ENCODE measurements at places on chromosomes 1 and 21.

GRCh38 chr1:63411066-63411465, 43.6 kb downstream of the ALG6 start:
- no peak for DNase-seq

- peak; percentile 20 for DNase-seq
Measured at GRCh38 chr1:119870917-119871596, 25.3 kb downstream of the ADAM30 start.

DNA sequence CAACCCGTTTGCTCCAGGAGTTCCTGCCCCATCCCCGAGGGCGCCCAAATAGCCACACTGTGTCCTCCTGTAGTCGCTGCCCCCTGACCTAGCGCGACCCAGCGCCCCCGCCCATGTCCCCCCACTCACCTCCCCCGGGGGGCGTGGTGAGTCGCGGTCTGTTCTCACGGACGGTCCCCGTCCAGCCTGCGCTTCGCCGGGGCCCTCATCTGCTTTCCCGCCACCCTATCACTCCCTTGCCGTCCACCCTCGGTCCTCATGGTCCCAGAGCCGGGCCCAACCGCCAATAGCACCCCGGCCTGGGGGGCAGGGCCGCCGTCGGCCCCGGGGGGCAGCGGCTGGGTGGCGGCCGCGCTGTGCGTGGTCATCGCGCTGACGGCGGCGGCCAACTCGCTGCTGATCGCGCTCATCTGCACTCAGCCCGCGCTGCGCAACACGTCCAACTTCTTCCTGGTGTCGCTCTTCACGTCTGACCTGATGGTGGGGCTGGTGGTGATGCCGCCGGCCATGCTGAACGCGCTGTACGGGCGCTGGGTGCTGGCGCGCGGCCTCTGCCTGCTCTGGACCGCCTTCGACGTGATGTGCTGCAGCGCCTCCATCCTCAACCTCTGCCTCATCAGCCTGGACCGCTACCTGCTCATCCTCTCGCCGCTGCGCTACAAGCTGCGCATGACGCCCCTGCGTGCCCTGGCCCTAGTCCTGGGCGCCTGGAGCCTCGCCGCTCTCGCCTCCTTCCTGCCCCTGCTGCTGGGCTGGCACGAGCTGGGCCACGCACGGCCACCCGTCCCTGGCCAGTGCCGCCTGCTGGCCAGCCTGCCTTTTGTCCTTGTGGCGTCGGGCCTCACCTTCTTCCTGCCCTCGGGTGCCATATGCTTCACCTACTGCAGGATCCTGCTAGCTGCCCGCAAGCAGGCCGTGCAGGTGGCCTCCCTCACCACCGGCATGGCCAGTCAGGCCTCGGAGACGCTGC, 1.1 kb downstream of the HTR6 start:
- DNase-seq, result no peak

DNA sequence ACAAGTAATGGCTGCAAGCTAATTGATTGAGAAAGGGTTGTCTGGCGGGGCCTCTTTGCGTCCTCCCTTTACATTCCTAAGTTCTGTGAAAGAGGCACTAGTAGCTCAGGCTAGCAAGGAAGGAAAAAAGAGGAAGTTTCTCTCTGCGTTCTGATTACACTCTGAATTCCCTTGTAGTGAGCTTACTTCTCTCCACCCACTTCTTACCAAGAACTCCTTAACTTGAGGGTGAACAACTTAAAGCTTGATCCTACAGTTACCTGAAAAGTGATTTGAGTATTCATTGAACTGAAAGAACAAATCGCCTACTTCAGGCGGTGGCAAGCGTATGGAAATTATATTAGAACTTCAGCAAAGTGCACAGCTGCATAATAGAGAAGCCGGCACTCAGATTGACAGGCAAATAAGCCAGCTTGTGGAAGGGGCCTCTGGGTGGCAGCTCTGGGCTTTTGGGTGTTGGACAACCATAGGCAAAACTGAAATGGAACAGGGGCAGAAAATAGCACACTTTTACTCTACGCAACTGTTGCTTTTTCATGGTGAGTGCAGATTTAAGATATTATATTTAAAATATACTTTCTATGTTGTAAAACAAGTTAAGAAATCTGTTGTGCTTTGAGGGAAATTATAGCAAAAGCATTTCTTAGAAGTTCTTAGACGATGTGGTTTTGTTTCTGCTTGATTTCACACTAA, 464.5 kb downstream of the USP25 start:
- no peak for DNase-seq

DNA sequence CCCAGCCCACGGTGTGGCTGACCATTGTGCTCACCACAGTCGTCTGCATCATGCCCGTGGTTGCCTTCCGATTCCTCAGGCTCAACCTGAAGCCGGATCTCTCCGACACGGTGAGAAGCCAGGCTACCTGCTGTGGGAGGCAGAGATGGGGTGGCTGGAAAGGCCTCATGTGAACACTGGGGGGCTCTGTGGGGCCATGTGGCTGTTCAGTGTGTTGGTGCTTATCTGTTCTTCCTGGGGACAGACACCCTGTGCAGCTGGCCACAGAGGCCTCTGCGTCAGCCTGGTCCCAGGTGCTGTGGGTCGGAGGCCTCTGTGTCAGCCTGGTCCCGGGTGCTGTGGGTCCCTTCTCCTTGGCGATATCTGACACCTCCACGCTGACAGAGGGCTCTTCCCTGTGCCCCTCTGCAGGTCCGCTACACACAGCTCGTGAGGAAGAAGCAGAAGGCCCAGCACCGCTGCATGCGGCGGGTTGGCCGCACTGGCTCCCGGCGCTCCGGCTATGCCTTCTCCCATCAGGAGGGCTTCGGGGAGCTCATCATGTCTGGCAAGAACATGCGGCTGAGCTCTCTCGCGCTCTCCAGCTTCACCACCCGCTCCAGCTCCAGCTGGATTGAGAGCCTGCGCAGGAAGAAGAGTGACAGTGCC, 23.2 kb downstream of the ATP8B2 start:
- DNase-seq, result no peak

DNA sequence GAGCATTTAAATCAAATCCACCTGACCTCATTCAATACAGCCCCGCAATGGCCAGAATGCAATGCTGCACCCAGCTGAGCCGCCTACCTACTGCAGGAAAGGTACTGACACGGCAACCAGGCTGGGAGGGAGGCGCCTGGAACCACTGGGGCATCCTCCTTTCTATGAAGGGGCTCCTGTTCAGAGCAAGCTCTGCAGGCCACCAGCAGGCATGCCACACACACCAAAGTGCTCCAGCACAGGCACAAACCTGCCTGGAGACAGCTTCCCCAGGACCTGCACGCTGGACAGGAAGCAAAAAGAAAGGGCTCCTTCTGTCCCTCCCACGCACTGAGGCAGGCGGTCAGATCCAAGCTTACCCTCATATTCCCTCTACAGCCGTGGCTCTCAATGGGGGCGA, 21.2 kb downstream of the CTNNBIP1 start:
- no peak for DNase-seq

- no peak for DNase-seq
Measured at GRCh38 chr1:14113841-14114567, 414.0 kb downstream of the PRDM2 start.

GRCh38 chr1:207847116-207847515, 63.8 kb downstream of the CD34 start:
- no peak for DNase-seq

- no peak for DNase-seq
Measured at GRCh38 chr1:54996869-54997710, 1.6 kb upstream of the BSND start.

DNA sequence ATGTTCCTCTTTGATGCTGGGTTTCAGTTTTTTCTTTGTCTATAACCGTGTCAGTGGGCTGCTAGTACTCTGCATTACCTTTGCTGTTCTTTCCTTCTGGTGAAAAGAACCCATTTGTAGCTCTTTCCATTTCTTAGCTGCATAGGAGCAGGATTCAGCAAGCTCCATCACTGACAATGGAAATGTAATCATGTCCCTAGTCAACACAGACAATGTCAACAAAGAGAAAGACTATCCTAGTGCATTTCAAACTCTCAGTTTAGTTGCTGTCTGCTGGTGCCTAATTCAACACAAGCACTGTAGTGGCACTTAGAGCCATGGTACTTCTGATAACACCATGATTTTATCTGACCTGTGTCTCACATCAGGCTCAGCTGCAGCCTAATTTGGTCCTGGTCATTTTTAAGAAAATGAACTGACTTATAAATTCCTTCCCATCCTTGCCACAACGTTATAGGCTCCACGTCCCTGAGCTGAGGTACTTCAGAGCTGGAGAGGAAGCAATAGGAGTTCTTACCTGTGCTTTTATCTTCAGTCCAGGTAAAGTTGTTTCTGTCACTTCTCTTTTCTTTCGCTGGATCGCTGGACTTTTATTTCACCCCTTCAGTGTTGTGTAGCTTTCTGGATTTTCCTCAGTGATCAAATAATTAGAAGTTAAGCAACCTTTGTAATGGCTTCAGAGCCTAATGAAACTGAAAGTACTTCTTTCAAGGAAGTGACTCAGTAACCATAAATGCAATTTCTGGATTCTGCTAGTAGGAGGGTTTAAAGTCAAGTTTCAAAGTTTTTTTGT, at the start of gene GBP3:
Gene GBP3 (minus strand): TSS at position 700 of the 793 bp plus-strand sequence. CDS start 2,145 bp downstream, outside the sequence.
- no peak for DNase-seq

GRCh38 chr21:16307256-16307655, 577.5 kb downstream of the USP25 start:
- DNase-seq, result no peak

- DNase-seq, result no peak
Measured at GRCh38 chr1:11720525-11720924, 15.4 kb upstream of the AGTRAP start.

GRCh38 chr1:100767176-100767890, 47.8 kb downstream of the VCAM1 start:
- DNase-seq, result no peak

DNA sequence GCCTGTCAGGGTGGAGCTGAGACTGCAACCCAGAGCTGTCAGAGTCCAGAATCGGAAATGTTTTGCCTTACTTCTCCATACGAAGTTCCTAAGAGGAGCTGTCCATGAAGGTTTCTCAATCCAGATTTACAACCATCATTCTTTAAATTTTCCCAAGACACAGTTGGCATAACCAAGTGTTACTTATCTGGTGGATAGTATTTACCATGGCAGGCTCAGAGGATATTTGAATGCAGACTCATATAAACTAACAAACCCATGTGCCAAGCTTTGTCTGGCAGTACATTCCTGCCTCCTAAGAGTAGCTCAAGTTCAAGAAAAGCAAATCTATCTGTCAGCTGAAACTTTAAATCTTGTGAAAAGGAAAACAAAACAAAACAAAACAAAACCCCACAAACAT, 267.9 kb downstream of the ZNF326 start:
- DNase-seq, result no peak

DNA sequence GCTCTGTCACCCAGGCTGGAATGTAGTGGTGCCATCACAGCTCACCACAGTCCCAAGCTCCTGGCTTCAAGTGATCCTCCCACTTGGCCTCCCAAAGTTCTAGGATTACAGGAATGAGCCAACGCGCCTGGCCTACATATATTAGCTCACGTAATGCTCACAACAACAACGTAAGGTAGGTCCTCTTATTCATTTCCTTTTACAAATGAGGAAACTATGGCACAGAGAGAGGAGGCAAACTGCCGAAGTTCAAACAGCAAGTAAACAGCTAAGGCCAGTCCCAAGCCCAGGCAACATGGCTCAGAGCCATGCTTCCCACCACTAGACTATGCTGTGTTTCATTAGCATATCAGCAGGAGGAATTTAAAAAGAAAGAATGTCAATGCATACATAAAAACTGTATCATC, 284.4 kb downstream of the VAV3 start:
- DNase-seq, result no peak

DNA sequence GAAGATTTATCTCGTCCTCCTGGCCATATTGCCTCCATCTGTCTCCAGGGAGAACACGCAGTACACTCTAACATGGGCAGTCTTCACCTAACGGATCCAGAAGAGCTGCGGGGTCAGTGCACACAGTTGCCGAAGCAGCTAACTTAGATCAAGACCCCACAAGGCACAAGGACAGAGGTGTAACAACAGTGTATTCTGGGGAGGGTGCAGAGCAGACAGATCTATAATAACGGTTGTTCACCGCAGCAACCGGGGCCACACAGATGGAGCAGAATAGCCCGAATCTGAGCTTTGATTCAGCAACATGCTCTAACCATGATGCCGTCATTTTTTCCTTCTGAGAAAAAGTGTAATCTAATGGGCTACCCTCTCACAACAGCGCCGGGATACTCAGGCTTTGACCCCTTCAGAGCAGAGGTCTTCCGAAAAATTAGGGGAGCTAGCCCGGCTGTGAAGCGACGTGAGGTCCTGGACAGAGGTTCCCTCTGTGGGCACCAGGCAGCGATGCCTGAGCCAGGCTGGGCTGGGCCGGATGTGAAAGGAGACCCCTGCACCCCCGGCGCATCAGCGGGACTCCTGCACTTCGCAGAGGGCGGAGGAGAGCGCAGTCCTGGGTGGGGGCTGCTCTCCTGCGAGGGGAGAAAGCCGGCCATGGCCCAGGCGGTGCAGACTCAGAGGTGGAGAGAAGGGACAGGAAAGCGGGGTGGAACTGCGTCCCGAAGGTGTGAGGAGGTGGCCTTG, 57.5 kb downstream of the BCL9 start:
- peak; percentile 17 for DNase-seq

DNA sequence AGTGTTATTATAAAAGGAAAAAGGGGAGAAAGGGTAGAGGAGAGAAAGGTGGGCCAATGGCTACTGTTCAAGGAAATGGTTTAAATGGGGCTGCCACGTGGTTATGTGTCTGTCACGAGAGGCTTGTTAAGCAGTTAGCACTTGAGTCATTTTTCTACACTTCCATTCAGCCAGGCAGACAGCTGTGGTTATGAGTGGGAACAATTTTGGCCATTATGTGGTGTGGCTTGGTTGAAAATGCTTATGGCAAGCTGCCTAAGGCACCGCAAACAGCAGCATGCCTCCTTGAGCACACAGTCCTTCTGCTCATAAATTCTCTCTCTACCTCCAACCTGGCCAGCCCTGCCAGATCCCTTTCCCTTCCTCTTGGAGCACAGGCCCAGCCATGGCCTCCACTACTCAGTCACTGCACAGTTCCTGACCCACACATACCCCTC, 3.2 kb upstream of the SRM start:
- DNase-seq, result no peak

DNA sequence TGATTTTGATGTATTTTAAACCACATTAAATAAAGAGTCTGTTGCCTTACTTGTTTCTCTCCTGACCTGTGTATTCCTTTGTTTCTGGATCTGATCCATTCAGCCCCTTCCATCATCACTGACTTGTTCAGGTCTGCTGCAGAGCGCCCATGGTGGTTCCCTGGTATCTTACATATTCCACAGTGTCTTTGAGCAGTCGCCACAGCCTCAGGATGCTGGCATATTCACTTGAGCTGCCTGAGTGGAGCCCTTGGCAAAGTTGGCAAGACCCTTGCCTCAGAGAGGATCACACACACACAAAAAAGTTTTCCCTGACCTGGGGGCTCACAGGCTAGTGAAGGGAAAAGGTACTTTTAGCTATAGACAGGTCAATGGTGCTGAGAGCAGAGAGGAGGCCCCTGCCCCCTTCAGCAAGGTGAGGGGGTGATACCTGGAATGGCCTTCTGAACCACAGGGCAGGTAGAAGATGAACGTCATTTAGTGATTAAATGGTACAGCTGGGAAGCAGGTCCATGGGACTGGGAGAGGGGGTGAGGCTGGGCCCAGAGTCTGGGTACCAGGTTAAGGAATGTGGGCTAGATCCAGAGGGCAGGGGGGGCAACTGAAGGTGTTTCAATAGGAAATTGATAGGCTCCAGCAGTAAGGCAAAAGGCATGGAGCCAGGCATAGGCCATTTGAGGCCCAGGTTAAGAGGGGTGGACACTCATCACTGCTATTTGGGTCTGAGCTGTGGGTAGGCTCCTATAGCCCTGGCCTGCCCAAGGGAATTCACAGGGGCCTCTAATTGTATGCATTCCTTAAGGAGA, 2.0 kb upstream of the CCDC28B start:
- DNase-seq, result no peak

Data from naive thymus-derived CD8-positive, alpha-beta T cell (primary cell).